NCI-H524 treated with DMSO at 0.1 percent for 48 hours (cell line): ENCODE measurements at places on chromosomes 5 and 9.

GRCh38 chr5:160674901-160675300 is 177.1 kb downstream of the ATP10B start:
- DNase-seq: no peak

- no peak for DNase-seq
Measured at GRCh38 chr9:76161541-76161940, 232.7 kb downstream of the RFK start.

- DNase-seq: no peak
Measured at GRCh38 chr5:128587275-128587674, 49.2 kb upstream of the FBN2 start.

DNA sequence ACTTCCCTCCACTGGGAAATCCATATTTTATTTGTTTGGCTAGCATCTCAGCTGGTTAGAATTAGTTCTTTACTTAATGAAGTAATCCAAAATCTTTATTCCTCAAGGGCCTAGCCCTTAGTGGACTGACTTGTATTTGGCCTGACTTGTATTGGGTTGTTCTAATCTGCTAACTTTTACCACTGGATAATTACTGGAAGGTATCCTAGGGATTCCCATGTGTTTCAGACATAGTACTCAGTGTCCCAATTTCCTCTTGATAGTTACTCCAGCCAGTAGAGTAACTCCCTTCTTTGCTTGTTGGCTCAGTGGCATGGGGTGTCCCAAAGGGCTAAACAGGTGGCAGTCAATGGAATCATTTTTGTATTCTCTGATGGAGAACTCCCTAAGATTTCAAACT is 156.0 kb downstream of the DCP2 start:
- no peak for DNase-seq

DNA sequence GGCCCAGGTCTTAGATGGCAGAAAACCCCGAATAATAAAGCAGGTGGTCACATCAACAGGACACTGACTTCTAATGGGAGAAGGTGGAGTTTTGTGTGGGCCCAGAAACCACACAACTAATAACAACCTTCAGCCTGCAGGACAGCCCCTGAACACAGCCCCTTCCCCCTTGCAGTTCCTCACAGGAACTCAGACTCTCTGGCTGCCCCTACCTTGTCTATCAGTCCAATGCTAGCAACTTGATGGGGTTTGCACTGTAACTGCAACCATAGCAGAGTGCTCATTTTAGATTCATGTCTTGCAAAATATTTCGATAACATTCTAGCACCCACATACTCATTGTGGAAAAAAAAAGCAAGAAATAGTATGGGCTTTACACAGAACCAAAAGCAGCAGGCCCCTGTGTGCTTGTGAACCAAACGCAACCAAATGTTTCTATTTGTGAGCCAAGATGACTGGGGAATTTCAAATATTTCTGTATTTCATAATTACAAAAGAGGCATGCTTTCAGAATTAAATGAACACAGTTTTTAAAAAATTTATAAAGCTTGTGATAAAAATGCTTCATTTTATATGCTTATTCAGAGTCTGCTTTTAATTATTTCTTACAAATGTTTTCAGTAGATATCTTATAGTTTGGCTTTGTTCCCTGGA is 62.7 kb upstream of the PDE4D start:
- DNase-seq: no peak

GRCh38 chr5:71637133-71637532 is 50.0 kb downstream of the MCCC2 start:
- DNase-seq: no peak

DNA sequence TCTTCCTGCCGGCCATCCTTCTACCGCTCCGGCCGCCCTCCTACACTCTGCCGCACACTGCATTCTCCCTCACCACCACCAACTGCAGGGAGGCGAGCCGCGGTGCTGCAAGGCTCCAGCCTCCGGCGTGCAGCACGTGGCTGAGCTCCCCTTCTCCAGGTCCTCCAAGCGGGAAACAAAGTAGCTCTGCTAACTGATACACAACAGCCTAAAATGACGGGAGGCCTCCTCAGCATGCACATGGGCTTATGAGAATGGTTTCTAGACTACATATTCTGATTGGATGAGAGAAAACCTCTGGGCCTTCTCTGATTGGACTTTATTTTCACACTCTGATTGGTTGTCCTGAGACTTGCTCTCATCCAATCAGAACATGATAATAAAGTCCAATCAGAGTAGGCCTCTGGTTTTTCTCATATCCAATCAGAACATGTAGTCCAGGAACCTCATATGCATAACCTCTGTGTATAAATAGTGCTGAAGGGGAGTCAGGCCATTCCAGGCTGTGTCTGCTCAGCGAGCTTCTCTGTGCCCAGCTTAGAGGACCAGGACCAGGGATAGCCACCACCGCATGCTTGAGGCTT is 27.0 kb upstream of the ZNF354B start:
- no peak for DNase-seq

DNA sequence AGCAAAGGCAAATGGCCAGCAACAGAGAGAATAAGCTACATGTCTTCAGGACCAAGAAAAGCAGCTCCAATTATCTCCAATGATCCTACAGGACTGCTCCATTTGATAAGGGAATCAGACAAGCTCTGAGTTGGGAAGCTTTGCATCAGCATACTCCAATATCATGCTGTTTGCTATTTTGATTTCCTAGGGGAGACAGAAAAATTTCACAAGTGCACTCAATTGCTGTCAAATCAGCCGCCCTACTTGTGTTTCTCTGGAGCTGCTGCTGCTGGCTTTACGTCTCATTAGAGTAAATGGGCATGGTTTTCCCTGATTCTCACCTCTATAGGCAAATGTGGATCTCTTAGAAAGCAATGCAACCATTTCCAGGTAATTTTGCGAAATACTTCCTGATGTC is 201.7 kb downstream of the PRELID2 start:
- DNase-seq: no peak

DNA sequence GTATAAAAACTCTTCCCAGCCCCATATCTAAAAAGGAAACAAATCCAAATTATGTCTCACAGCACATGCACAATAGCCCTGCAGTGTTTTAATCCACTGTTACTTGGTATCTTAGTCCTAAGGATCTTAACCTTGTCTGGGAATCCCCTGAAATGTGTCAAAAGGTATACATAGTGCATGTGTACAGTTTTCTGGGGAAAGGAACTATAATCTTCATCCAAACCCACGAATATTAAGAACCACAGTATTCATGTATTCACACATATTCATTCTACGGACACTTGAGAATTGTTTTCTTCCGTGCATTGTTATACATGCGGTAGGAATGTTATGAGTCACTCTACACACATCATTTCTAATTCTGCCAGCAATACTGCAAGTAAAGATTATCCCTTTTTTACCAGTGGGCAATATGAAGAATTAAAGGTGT is 47.8 kb upstream of the SNX2 start:
- DNase-seq: no peak

DNA sequence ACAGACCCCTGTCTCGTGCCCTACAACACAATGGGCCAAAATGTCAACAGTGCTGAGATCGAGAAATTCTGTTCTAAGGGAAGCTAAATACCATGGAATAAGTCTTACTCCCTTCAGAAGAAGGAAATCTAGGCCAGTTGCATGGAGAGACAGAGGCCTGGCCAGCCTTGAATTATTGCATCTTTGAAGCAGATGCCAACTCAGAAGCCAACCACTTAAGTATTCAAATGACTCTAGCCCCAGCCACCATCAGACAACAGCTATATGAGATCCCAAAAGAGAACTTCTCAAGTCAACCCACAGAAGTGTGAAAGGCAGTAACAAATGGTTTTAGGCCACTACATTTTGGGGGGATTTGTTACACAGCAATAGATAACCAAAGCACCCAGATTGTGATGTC is 180.1 kb downstream of the ACTL7B start:
- no peak for DNase-seq

DNA sequence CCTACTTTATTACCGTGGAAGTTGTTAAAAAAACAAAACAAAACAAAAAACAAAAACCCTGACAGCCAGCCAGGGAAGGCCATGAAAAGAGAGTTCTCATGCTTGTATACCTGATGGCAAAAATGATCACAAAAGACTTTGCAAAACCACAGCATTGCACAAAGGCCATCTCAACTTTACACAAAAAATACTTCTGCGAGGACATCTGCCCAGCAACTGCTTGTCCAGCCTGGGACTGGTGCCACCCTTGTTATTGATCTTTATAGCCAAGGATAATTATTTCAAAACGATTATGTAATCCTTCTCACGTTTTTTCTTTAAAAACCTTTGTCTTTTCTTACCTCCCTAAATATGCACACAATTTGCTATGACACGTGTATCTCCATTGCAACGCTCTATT is 42.2 kb upstream of the SLC28A3 start:
- DNase-seq: no peak

- DNase-seq: no peak
Measured at GRCh38 chr9:81637276-81637675, 52.1 kb downstream of the TLE1 start.
